ENCODE measurements at places on chromosomes 13 and 19.

DNA sequence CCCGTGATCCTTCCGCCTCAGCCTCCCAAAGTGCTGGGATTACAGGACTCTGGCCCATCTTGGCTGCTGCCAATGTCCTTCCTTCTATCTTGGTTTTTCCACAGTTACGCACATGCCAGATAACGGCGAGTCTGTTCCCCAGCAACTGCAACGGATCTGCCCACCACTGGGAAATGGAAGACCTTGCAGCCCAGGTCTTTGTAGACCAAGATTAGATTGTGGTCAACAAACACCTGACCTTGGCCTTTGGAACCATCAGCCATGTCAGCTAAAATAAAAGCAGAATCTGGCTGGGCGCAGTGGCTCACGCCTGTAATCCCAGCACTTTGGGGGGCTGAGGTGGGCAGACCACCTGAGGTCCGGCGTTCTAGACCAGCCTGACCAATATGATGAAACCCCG is 10.4 kb upstream of the LDLR start:
- no peak for DNase-seq

DNA sequence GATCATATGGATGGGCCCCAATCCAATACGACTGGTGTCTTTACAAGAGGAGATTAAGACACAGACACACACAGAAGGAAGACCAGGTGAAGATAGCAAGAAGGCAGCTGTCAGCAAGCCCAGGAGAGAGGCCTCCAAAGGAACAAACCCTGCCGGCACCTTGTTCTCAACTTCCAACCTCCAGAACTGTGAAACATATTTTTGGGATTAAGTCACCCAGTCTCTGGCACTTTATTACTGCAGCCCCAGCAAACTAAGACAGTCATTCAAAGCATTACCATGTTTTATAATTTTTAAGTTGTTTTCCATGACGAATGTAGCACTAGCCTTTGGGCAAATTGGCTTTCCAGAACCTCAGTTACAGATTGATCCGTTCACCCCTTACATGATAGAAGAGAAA is 11.3 kb downstream of the STARD13 start:
- no peak for DNase-seq

DNA sequence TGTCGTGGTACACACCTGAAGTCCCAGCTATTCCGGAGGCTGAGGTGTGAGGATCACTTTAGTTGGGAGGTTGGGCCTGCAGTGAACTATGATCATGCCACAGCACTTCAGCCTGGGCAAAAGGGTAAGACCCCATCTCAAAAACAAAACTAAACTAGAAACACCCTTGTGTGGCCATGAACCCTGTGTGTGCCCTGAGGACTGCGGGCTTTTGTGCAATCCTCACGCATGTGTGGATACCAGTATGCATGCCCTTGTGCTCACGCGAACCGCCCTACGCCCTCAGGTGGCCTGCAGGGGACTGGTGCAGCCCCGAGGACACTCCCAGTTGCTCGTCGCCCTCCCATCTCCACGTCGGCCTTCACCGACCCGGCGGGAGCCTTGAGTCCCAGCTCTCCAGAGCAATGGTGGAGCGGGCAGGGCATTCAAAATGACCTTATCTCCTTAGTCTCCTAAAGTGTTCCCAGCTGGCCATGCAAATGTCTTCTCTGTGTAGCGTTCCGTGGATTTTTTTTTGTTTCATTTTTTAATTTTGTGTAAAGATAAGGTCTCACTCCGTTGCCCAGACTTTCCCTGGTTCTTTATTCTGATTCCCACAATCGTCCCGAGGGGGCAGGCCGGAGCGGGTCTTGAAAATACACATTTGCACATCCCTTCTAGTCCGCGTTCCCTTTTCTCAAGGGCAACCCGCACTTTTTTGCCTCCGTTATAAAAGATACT is 868 bp upstream of the EGLN2 start:
- DNase-seq: peak; percentile 63

- DNase-seq: peak; percentile 54
These were observed 29.2 kb upstream of the RGCC start for GRCh38 chr13:41428155-41428554.

GRCh38 chr19:53991224-53992113 is at the start of gene CACNG6:
CACNG6 (plus strand) TSS chr19:53991637; CDS start chr19:53992878, 1,241 bp downstream.
- DNase-seq: no peak

DNA sequence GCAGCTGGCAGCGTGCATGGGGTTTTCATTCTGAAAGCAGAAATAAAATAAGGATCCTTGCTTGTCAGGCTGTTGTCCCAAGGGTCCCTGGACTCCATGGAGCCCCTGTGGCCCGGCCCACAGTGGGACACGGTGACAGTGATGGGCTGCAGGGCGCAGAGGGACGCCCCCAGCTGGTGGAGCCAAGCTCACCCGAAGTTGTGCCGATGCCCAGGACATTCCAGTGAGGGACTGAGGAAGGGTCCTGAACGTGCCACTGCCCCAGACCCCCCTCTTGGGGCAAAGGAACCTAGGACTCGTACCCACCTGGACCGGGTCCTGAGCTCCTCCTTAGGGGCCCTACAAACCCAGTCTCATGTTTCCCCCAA is 35.0 kb downstream of the MYO9B start:
- no peak for DNase-seq

Data from naive thymus-derived CD8-positive, alpha-beta T cell (primary cell).